NCI-H1105 (cell line): ENCODE measurements at places on chromosomes 3 and 15.

DNA sequence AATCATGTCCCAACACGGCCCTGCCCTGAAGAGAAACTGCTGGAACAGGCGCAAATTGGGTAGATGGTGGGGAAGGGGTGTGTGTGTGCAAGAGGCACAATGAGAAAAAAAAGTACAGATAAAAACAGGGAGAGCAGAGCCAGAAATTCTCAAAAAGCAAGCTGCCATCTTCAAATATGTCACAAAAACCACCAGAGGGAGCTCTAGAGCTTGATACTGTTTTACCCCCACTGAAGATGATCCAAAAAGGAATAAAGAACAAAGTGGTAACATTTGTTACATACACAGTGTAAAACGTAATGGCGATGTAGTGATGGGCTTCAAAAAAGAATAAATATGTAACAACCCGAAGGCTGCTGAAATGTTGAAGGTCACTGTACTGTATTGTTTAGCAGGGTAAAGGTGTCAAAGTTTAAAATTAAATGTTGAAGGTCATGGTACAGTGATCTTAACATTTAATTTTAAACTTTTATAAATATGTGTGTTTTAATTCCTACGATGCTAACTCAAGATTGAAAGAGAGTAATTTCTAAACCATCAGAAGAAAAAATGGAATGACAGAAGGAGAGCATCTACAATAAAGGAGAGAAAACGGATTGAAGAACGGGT, 6.0 kb downstream of the SNRPA1 start:
- DNase-seq = peak; percentile 27

DNA sequence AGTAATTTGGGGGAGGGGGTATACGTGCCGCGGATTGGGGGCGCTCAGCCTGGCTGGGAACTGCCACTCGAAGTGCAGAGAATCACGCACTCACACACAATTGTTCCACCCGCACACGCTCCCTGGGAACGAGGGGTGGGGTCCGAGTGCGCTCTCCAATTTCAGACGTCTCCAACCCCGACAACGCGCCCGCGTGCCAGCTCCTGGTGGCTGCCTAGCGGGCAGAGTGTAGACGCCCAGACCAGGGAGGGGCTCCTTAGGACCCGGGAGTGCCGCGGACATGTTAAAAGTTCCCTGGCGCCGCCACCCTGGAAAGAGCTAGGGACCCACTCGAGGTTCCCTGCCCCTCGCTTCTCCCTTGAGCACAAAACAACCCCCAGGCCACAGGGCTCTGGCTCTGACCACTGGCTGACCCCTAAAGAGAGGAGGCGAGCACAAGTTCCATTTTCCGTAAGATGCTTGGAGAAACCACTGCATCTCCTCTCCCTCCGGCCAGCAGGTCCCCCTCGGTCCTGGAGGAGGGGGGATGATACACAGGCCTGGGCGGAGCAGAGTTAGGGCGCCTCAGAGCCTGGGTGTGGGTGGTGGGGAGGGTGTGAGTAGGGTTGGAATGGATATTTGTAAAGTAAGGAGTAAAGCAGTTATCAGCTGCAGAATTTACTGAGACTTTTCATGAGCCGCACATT, 894 bp upstream of the ANKRD63 start:
- no peak for DNase-seq

- no peak for DNase-seq
These were observed 15.5 kb upstream of the PSTPIP1 start for GRCh38 chr15:76979331-76979925.

GRCh38 chr15:42553554-42553953, 4.9 kb downstream of the HAUS2 start:
- DNase-seq = no peak

GRCh38 chr3:126155280-126155640, 25.1 kb downstream of the ALDH1L1 start:
- DNase-seq = no peak

DNA sequence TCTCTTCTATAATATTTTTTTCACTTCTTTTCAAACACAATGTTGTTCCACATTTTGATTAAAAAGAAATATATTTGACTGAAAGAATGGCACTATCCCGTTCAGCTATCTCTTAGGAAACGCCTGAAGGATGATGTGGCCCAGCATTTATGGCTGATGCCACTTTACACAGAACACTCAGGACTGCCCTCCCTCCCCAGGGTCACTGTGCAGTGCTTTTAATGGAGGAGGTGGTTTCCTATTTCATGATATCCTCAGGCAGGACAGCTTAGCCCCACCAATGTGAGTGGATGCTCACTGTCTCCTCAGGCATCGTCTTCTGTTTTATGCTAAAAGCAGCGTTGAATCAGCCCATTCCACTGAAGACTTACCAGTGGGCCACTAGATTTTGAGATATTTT, 135.9 kb downstream of the KCNAB1 start:
- DNase-seq = no peak

DNA sequence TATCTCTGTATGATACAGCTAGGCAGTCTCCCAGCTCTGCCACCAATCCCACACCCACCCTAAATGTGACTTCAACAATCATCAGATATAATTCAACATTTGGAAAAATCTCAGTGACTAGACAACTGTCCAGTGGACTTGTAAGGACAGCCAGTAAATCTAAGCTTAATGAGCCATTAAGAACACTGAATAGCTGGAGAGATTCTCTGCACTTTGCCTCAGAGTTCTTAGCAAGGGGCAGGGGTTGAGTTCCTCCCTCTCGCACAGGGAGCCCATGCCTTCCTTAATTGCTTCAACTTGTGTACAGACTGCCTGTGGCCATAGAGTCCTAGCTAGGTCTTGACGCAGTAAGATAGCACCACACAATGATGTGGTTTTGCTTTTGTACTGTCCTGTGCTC, 15.6 kb downstream of the MEX3B start:
- DNase-seq = no peak

GRCh38 chr3:95424279-95424678, 1361.4 kb downstream of the NSUN3 start:
- no peak for DNase-seq

DNA sequence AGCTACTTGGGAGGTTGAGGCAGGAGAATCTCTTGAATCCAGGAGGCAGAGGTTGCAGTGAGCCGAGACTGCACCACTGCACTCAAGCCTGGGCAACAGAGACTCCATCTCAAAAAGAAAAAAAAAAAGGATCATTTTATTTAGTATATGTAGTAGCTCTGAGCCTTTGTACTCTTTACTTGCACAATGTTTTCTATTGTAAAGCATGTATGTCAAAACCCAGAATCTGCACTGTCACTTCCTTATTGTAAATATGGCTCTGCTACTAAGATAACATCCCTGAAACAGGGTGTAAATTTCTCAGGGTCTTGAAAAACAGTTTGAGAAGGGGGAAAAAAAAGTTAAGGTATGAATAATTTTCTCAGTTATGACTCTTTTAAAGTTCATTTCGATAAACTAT, 35.1 kb downstream of the SLMAP start:
- DNase-seq = no peak

DNA sequence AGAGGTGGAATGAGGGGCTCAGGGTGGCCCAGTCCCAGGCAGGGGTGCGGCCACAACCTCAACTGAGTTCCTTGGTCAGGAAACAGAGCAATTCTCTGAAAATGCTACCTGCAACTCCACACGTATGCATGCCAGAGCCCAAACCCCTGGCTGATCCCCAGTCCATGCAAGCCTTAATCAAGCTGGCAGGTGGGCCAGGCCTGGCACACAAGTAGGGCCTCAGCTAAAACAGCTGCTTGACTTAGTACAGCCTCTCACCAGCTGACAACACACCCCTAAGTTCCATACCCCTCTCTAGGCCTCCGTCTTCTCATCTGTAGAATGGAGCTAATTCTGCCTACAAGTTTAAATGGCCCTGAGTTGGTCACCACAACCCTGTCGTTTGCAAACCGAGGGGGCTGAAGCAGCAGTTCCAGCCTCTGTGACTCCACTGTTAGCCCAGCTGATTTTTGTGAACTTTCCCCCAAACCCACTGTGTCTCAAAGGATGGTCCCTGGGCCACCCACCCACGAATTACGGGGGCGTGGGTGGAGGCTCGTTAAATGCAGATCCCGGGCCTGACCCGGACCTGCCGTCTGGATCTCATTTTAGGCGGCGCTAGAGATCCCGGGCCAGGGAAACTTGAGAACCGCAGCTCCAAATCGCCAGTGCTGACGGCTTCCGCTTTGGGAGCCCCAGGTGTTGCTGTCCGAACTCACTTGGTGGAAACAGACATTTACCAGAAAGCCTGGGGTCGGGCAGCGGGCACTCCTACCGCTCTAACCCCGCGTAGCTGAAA, 927 bp downstream of the CHDH start:
- DNase-seq = no peak

DNA sequence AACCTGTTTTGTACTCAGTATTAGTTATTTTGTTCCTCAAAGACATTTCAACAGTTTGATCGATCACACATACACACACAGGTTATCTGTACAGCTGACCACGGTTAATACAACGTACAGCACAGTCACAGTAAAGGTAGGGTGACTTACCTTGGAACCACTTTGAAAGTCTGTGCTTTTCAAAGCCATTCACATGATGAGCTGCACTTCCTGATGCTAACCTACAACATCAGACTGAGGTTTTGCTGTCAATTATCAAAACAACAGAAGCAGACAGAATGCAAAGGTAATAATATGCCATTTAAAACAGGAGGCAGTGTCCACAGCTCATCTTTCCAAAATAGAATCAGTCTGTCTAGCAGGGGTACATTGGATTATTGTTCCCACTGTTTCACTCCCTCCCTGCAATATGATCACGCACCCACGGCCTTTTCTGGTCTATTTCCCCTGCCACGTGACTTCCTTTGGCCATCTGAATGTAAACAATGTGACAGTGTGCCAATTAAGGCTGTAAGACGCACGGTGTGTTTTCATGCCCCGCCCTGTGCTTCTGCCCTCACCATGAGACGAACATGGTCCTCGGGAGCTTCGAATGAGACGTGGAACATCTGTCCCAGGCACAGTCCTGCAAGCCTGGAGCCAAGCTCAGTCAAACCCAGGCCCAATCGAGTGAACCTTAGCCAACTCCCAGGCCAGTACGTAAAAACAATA, 102.4 kb downstream of the FMN1 start:
- no peak for DNase-seq

GRCh38 chr3:194005930-194006501, 129.9 kb upstream of the HES1 start:
- DNase-seq = no peak

GRCh38 chr15:23567921-23568320, 2.4 kb downstream of the MKRN3 start:
- DNase-seq = peak; percentile 53

DNA sequence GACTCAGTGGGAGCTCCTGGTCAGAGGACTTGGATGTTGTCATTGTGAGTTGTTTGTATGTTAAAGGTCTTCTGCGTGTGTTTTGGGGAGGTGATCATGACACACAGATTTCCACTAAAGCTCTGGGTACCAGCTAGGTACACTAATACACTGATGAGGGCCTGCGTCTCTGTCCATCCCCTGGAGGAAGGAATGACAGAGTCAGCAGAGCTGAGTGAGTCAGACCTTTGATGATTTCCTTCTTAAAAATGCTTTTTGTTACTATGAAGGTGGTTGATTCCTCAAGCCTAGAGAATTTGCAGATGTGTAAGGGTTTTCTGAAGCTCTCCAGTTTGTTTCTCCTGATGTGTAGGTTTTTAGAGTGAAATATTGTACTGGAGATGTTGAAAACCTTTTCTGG, 424.1 kb upstream of the TPM1 start:
- no peak for DNase-seq

GRCh38 chr3:10915376-10915775, 77.2 kb upstream of the SLC6A1 start:
- DNase-seq = no peak

- no peak for DNase-seq
These were observed 154.0 kb upstream of the THBS1 start for GRCh38 chr15:39426552-39427532.

GRCh38 chr15:51576286-51576850, 46.2 kb downstream of the DMXL2 start:
- no peak for DNase-seq

DNA sequence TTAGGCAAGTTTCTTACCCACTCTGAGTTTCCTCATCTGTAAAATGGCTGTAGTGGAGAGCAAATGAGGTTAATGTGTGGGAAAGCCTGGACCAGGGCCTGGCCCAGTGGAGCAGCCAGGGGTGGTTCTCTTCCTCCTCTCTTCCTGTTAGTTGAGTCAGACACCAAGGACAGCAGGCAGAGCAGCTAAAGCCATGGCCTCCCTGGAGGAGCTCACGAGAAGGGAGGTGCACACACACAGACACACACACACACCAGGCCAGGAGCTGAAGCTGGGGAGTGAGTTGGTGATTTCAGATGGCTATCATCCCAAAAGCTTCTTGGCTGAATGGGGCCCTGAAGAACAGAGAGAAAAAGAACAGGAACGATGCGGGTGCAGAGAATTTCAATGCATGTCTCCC, 33.2 kb upstream of the TSPAN3 start:
- DNase-seq = no peak

GRCh38 chr3:65974509-65974908, 64.2 kb downstream of the MAGI1 start:
- no peak for DNase-seq

DNA sequence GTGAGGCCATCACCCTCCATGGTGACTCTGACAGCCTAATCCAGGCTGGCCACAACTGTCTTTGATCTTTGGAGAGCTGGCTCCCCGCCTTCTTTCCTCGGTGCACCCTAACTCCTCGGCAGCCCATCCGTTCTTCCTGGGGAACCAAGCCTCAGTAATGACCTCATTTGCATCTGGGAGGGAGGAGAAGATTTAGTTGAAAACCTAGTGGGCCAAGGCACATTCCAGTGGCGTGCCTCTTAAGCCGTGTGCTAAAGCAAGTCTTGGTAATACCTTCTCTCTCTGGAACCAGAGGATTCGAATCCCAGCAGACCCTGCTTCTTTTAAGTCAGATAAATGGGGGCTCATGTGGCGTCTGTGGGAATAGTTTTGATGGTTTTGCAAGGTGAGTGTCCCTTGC, 233.1 kb downstream of the EBLN2 start:
- no peak for DNase-seq

DNA sequence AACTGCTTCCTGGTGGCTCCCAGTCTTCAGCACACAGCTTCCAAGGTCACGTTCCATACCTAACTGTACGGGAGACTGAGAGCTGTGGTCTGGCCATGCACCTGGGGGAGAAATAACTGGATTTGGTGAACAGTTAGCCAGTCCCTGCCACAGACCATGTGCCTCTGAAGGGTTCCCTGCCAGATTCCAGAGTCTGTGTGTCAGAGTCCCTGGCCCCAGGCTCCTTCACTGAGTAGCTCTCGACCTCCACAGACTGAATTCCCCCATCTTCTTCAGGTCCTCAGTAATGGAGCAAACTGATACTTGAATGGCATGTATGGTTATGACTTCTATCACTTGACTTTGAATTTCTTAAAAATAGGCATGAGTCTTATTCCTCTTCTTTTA, 17.5 kb downstream of the MKRN2OS start:
- no peak for DNase-seq

- no peak for DNase-seq
These were observed 212.2 kb downstream of the STT3B start for GRCh38 chr3:31744913-31745312.

- DNase-seq = no peak
These were observed 27.2 kb upstream of the GLCE start for GRCh38 chr15:69132977-69133861.

GRCh38 chr15:59353994-59354416, 18.7 kb downstream of the MYO1E start:
- no peak for DNase-seq

GRCh38 chr3:188779281-188779980, 392.3 kb upstream of the TPRG1 start:
- no peak for DNase-seq
